Activated CD4-positive, alpha-beta T cell treated with anti-CD3 and anti-CD28 coated beads for 24 hours (primary cell): ENCODE measurements at places on chromosomes 11 and 22.

DNA sequence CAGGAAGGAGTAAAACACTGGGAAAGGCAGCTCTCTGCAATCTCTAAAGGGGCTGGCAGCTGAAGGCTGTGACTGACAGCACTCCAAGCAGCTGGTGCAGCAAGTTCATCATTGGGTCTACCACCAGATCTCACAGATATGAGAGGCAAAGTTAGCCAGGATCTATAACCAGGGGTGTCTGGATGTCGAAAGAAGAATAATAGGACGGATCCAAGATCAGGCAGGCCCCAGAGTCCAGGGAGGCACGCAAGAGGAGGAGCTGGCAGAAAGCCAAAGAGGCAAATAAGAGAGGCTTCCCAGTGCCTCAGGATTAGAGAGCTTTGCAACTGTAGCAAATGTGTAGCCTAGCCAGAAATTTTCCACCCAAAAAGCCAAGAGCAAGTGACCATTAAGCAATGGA, 77.1 kb downstream of the RBMXL2 start:
- no peak for DNase-seq

- DNase-seq, result no peak
Measured at GRCh38 chr11:686451-687243, 8.4 kb downstream of the DEAF1 start.

DNA sequence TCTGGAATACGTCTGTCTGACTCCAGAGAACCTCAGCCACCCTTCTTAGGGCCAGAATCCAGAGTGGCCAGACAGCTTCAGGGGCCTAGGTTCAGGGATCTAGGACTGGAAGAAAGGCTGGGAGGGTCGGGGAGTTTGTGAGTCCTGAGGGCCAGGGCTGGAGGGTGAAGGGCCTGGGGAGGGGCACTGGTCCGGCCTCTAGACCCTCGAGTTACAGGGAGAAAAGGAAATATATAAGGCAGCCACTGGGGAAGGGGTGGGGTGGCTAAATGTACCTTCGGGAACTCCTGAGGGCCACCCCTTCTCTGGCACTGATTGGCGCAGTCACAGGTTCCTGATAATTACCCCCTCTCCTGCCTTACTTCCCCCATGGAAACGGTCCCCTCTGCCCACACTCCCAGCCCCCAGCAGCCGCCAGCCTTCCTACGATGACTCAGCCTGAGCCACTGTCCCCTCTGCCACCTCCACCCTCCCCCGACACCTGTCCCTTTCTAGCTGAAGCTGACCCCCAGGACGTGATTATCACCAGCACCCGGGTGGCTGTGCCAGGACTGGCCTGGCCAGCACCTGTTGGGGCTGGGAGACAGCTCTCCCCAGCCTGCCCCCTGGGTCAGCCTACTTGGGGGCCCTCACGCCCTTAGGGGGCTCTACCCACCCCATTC, 26.4 kb downstream of the MB start:
- no peak for DNase-seq

DNA sequence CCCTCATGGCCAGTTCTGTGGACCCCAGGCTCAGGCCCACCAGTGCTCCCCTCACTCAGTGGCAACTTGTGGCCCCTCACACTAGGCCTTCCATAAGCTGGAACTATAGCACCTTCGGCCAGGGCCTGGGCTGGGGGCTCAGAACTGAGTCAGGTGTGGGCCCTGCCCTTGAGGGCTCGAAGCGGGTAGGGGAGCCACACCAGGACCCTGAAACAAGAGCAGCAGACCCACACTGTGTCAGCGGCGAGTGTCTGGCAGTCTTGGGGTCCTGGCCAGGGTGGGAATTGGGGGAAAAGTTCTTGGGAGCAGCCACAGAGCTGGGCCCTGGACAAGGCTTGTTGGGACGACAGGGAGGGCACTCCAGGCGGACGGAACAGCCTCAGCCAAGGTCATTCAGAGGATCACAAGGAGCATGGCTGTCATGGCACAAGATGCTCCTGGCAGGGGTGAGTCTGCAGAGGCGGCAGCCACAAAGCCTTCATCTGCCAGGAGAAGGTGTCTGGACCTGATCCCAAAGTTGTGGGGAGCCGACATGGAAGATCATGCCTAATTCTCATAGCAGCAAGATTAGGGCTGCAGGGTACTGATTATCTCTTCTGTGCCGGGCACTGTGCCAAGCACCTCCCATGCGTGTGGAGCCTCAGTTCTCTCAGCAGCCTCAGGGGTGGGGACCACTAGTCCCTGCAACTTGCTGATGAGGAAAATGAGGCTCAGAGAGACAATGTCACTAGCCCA, 50.7 kb downstream of the SHISAL1 start:
- DNase-seq, result no peak

DNA sequence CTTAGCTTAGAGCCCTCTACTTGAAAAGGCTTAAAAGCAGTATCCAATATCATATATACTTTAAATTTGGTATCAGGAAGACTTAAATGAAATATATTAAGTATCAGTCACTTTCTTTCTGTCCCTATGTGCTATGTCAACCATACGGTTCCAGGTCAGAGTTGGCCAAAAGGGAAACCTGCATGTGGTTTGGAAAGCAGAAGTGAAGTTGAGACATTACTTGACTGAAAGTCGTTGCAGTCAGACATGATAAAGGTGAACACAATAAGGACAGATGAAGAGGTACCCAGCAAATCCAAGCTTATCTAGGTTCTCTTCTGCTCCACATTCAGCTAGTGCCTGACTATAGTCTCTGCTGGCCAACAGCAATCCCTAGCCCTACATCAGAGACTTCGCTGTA, 336.8 kb downstream of the KCNA4 start:
- no peak for DNase-seq

GRCh38 chr11:134181707-134182106, 42.1 kb downstream of the NCAPD3 start:
- DNase-seq, result no peak

DNA sequence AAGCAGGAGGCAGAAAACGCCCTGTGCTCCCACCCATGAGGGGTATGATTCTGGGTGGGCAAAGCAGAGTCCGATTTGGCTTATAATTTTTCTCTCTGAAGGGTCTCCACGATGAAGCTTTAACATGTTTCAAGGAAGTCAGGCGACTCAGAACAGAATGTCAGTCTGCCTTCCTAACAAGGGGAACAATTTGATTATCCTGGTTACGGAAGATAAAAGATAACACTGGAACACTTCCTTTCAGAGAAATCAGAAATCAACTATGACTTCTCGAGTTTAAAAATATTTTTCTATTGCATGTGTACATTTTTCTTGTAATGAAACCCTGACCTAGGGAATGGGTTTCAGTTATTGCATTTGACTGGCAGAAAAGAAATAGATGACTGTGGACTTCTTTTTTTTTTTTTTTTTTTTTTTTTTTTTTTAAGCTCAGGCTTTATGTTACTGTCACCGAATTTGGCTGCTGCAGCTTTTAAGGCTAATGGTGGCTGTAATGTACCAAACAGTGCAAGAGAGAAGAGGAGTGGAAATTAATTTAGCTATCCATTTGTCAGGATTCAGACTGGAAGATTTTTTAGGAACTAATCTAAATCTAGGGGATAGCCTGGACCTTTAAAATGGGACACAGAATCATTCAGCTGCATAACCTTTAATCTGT, 297.7 kb downstream of the CADM1 start:
- no peak for DNase-seq

GRCh38 chr11:117929916-117930570, 841 bp upstream of the TMPRSS13 start:
- DNase-seq, result no peak

DNA sequence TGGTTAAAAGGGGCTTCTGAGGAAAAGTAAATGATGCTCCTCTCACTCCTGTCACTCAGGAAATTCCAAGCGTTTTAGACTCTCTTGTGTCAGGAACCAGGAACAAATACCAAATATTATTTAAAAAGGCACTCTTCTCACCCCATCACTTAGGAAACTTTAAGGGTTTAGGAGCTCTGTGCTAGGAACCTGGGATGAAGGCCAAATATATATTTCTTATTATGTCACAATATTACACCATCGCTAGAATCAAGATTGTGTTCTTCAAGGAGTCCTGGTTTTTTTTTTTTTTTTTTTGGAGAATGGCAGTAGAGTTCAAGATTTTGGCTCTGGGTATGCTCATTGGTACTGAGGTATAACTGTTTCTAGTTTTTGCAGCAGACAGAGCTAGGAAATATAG, 79.0 kb upstream of the HEPHL1 start:
- DNase-seq, result no peak

- no peak for DNase-seq
Measured at GRCh38 chr11:15108592-15109130, 6.1 kb upstream of the INSC start.

DNA sequence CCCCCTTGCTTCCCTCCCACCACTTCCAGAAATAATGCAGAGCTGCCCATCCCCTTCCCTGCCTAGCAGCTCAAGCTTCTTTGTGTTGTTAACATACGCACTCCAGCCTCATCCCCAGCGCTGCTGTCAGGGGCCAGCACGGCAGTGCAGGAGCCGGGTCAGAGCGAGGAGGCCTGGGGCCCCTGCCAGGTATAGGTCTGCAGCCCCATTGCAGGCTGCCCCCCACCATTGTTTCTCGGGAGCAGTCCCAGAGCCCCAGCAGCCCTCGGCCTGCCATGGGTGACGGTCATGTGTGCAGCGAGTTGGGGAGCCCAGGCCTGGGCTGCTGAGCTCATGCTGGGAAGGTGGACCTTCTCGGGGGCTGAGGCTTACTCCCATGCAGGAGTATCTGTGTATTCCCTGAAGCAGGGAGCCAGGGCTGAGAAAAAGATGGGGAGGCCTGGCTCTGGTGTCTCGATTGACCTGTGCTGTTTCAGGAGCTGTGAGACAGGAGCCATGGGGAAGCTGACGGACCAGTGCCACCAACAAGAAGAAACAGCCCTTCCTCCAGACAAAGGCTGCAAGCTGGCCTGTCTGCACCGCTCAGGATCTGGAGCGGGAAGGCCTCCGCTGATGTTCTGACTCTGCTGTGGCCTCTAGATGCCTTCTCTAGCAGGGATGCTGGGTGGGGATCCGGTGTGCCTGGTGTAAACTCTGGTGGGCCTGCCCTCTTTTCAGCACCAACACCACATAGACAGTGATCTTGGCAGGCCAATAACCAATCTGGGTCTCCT, 220.5 kb upstream of the B3GAT1 start:
- no peak for DNase-seq

- DNase-seq, result no peak
Measured at GRCh38 chr11:100827934-100828661, 141.0 kb downstream of the ARHGAP42 start.

DNA sequence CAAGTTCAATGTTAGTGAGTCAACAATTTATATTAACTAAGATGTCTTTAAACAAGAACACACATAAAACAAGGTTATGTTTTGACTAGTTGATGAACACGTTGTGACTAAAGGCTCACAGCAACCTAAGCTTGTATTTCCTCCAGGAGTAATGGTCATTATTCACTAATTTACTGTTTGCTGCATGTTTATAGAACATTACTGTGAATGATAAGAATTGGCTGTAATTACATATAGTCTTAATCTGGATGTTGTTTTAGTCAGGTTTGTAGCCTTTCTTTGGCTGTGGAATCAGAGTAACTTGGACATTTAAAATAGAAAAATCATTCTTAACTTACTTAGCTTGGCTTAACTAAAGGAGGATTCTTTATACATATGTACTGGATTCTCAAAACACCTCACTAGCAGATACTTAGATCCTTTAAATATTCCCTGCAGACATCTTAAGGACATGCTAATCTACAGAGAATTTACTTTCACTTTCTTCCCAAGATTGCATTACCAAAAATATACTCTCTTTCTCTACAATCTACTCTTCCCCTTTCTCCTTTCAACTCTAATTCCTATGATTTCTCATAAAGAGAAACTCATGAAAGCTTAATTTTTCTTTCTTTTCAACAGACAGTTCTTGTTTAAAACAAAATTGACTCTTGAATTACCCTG, 319.7 kb upstream of the CTSC start:
- DNase-seq, result no peak

- DNase-seq, result no peak
Measured at GRCh38 chr11:108939135-108939534, 274.3 kb downstream of the DDX10 start.

DNA sequence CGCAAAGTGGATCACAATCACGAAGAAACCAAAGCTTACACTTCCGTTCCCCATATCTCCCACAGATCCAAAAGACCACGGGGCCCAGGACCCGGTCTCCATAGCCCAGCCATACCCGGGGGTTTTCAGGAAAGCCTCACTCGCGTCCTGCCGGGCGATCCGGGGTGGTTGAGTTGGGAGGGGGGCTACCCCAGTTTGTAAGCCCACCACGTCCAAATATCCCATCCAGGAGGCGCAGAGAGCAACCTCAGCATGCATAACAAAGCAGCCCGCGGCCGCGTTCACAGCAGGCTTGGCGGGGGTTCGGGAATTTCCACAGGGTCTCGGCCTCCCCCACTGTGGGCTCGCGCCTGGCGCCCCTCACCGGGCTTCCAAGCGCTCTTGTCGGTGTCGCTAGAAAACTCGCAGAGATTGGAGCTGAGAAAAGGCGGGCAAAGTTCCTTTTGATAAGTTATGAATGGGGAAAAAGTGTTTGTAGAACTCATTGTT, 9.5 kb downstream of the SDF2L1 start:
- no peak for DNase-seq

- DNase-seq, result no peak
Measured at GRCh38 chr11:92477686-92478085, 253.1 kb downstream of the FAT3 start.

DNA sequence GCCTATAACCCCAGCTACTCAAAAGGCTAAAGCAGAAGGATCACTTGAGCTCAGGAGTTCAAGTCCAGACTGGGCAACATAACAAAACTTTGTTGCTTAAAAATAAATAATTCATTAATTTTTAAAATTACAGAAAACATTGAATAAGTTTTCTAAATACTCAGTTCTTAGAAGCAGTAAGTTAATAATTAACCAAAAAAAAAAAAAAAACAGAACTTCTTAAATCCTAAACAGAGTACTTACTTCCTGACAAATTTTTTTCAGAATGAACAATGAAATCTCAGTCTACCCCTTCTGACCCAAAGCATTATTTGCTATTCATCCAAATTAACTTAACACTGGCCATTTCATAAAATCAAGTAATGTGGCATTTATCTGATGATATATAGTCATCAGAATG, 65.4 kb upstream of the ARHGAP32 start:
- DNase-seq, result no peak

GRCh38 chr22:50525858-50526107, 385 bp upstream of the SCO2 start:
- DNase-seq, result no peak

DNA sequence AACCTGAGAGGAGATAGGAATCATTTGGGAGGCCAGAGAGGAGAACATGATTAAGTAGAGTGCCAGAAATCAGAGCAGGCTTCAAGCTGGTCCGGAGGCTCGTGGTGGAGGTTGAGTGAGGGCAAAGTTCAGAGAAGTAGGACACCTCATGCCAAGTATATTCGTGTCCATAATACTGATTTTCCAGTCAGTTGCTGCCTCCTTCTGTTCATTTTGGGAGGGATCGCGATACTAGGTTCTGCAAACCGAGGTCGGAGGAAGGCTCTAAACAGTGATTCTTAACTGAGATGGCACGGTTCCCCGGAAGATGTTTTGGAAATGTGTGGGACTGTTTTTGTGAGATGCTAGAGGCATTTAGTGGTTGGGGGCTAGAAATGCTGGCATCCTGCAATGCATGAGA, 13.6 kb upstream of the CD3E start:
- DNase-seq, result no peak
